Activated CD8-positive, alpha-beta memory T cell treated with anti-CD3 and anti-CD28 coated beads, Interleukin-2, amount 10 ng/mL, durations not matched to agents 7 days and 5 days (primary cell): ENCODE measurements at places on chromosomes 7 and 10. TPM values are rescaled to one million over a fixed set of nuclear protein-coding genes. Genes with fewer than 3 reads are reported as not detected.

The TMEM176A gene
- total RNA-seq, result not detected

The ZNF425 gene
- total RNA-seq, result 0.91 TPM

DNA sequence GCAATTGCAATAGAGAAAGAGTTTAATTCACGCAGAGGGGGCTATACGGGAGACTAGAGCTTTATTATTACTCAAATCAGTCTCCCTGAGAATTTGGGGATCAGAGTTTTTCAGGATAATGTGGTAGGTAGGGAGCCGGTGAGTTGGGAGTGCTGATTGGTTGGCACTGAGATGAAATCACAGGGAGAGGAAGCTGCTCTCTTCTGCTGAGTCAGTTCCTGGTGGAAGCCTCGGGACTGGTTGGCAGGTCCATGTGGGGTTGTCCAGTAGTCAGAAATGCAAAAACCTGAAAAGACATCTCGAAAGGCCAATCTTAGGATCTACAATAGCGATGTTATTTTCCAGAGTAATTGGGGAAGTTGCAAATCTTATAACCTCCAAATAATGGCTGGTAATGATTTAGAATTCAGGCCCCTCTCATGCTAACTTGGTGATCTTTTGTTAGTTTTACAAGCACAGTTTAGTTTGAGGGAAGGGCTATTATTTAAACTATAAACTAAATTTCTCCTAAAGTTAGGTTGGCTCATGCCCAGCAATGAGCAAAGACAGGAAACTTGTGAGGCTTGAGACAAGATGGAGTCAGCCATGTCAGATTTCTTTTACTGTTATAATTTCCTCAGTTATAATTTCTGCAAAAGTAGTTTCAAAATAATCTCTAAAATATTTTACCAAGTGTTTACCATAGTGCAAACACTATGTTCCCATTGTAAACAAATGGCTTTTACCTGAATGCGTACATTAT lies 39.4 kb upstream of the SLC25A13 start:
- H3K4me1 ChIP-seq, result no peaks in the 10 kb centered on the region
- no peaks in the 10 kb centered on the region for H3K36me3 ChIP-seq
- DNase-seq, result no peak
- no peak overlapping the region for H3K4me3 ChIP-seq
- H3K27me3 ChIP-seq, result peaks cover 8% of the 10 kb centered on the region
- no peak overlapping the region for H3K27ac ChIP-seq

DNA sequence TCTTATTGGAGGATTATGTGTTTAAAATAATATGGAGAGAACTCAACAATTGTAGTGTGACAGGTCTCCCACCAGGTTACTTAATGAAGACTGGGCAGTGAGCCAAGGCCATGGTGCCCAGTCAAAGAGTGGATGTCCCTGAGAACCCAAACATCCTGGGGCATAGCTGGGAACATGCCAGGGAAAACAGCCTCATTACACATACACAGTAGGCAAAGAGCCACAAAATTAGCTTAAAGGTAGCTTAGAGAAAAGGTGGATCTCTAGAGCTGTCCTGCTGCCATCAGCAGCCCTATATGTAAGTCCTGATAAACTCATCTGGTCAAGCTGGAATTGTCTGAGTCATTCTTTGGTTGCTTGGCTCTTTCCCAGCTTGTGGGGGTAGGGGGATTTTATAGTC lies 287.8 kb downstream of the PHF14 start:
- H3K27me3 ChIP-seq, result peaks cover 8% of the 10 kb centered on the region
- no peaks in the 10 kb centered on the region for H3K4me1 ChIP-seq
- no peak overlapping the region for H3K27ac ChIP-seq

DNA sequence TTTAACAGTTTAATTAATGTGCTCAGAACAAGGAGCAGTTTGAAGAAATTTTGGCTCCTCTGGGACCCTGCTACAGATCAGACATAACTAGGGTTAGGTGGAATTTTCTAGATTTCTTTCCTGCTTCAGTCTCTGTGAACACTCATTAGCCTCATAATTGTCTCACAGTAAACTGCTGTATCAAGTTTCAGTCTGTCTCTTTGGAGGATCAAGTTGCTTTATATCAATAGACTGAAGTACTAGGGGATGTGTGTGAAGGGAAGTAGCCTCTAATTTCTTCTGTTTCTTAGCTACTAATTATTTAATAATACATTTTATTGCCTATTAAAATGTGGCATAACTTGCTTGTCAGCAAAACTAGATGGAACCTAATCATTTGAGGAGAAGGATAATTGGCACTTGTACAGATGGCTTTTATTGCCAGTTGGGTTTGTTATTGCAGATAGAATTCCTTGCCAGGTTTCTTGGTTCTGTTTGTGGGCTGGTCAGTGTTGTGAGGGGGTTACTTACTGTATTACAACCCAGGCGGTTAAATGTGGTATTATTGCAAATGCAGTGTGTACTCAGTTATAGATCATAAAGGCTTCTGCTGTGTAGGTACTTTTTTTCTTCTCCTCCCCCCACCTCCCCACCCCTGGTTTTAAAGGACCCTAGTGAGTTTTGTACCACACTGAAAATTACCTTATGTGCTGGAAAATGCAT lies 758.0 kb downstream of the AUTS2 start:
- H3K4me3 ChIP-seq, result no peak overlapping the region
- H3K27me3 ChIP-seq, result no peaks in the 10 kb centered on the region
- no peak for DNase-seq
- peaks cover 2% of the 10 kb centered on the region for H3K4me1 ChIP-seq
- H3K27ac ChIP-seq, result no peak overlapping the region
- no peaks in the 10 kb centered on the region for H3K36me3 ChIP-seq
